ENCODE measurements at places on chromosomes 2 and 18.

DNA sequence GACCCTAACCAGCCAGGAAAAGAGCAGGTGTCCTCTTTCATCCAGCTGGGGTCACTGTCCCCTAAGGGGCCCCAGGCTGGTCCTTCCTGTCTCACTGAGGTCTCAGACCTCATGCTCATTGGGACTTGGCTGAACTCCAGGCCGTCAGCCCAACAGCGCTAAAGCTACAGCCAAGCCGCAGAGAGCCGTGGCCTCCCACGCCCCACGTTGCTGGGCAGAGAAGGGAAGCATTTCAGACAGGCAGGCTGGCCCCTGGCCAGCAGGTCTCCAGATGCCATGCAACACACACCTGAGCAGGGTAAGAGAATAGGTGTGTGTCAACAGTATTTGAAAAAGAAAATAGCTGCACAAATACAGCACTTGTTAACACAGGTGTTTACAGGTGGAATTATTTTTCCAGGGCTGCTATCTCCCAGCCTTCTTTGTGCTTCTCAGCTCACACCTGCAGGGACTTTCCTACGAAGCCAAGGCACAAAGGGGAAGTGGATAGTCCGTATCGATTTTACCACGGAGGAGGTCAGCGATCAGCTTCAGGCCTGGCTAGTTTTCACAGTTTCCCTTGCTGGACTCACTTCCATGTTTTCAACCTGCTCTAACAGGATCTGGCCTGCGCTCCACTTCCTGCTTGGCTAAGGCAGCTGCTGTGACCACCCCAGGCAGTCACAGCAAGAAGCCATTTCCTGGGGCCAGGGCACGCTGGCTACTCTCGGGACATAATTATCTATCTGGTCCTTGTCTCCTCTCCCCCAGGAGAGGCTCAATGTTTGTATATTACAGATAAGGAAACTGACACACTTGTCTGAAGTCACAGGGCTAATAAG, 156.1 kb upstream of the ID2 start:
- no peak for DNase-seq

- no peak for DNase-seq
Observed at GRCh38 chr2:55311444-55311870, 42.4 kb upstream of the MTIF2 start.

DNA sequence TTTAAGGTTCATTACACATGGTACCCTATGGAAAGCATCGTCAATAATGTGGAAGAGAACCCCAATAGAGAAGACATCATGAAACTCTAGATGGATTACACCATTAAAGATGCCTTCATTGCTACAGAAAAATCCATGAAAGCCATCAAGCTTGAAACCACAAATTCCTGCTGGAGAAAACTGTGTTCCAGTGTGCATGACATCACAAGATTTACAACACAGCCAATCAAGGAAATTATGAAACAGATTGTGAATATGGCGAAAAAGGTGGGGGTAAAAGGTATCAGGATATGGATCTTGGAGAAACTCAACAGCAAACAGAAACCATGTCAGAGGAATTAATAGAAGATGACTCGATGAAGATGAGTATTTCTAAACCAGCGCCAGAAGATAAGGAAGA, 200.0 kb downstream of the SLC4A10 start:
- DNase-seq: no peak

DNA sequence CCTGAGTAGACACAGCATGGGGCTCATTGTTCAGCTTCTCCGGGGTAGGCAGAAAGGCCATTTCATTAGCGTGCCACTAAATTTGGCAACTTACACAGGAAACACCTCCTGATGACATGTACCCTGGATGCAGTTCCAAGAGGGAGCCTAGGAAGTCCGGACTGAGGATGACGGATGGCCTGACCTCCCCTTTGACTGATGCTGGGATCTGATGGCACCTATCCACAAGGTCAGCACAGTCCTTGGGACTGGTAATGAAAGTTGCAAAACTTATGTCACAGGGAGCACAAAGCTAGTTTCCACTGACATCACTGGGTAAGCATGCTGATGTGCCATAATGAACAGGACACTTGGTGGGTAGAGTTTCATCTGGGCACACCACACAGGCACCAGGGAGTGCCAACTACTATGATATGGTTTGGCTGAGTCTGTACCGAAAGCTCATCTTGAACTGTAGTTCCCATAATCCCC, 126.7 kb upstream of the ARL4C start:
- no peak for DNase-seq

DNA sequence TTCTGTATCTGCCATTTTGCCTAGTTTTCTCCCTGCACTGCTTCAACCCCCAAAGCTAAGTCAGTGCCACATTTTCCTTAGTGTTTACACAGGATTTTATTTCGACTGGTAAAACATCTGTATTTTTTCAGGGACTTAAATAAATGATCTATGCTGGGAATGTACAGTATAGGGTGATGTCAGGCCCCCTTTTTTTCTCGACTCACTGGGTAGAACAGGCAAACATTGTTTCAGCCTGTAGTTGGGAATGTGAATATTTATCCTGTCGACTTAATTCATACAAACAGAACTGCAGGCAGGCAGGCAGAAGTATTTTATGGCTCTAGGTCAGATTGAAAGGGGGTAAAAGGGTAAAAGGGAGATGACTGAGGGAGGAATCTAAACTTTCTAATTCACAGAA, 123.5 kb upstream of the ZFP36L2 start:
- no peak for DNase-seq

DNA sequence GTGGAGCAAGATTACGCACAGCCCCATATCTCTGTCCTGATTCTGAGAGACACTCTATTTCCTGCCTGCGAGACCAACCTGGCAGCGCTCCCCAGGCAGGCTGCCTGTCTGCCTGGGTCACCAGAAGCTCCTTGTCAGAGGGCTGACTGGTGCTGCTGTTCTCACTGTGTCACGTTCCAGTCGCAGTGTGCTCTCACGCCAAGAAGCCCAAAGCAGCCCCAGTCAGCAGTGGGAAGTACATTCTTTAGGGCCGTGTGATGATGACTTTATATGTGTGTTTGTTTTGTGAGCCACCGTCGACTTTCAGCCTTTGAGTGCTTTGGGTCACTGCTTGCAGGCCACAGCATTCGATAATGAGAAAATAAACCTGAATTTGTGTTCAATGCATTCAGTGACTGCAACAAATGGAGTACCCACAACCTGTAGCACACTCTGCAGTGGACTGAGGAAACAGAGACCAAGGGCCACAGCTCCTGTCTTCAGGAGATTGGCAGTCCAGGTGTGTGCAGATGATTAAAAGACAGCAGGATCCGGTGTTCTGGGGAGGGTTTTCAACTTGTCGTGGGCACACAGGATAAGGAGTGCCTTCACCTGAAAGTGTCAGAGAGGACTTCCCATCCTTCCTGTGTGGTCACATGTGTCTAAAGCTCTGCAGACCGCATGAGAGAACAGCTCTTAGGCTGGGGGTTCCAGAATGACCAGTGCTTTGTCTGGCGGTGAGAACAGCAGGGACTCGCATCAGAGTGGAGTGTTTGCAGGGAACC, 4.8 kb downstream of the TNFRSF11A start:
- DNase-seq: no peak

DNA sequence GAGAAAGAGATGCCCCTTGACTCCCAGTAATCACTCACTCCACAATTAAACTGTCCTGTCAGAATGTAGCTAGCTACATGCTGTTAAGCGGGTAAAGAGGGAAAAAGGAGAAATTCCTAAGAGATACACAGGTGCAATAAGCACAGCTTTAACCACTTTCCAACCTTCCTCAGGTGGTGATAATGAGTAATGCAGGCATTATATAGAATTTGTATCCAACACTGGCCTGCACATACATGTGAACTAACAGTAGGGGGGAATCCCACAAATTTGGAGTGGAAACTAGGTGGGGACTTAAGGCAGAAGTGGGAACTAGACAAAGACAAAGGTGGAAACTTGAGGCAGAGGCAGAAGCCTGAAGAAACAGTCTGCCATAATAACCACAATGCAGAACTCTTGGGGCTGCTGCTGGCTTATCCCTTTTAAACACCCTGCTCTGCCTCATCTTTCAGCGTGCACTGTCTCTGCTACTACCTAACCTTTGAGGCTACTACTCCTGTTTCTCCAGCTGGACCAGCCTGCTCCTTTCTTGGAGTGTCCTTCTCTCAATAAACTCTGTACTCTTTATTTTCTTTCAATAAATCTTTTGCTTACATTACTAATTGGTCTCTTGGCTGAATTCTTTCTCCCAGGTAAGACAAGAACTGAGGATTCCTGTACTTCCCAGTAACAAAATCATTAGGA, 259.7 kb downstream of the PDE11A start:
- no peak for DNase-seq

Data from effector CD4-positive, alpha-beta T cell (primary cell).